ENCODE measurements at places on chromosomes 4 and X. TPM values are rescaled to one million over a fixed set of nuclear protein-coding genes. Genes with fewer than 3 reads are reported as not detected.

- H3K4me3 ChIP-seq: no peak overlapping the region
- H3K36me3 ChIP-seq: peaks cover 14% of the 10 kb centered on the region
- H3K4me1 ChIP-seq: no peaks in the 10 kb centered on the region
Observed at GRCh38 chr4:55488716-55489115, 58.0 kb downstream of the CLOCK start.

- peaks cover 45% of the 10 kb centered on the region for H3K4me1 ChIP-seq
- peaks cover 14% of the 10 kb centered on the region for H3K36me3 ChIP-seq
- H3K4me3 ChIP-seq: peak overlapping the region; percentile 72
- H3K27me3 ChIP-seq: no peaks in the 10 kb centered on the region
- peak overlapping the region; percentile 91 for H3K27ac ChIP-seq
- no peak for DNase-seq
Observed at GRCh38 chrX:56764975-56765791, 36.1 kb downstream of the NBDY start.

- no peak overlapping the region for H3K4me3 ChIP-seq
- peaks cover 17% of the 10 kb centered on the region for H3K36me3 ChIP-seq
- H3K27me3 ChIP-seq: no peaks in the 10 kb centered on the region
- no peak overlapping the region for H3K27ac ChIP-seq
Observed at GRCh38 chrX:48700951-48701653, 4.6 kb downstream of the SUV39H1 start.

DNA sequence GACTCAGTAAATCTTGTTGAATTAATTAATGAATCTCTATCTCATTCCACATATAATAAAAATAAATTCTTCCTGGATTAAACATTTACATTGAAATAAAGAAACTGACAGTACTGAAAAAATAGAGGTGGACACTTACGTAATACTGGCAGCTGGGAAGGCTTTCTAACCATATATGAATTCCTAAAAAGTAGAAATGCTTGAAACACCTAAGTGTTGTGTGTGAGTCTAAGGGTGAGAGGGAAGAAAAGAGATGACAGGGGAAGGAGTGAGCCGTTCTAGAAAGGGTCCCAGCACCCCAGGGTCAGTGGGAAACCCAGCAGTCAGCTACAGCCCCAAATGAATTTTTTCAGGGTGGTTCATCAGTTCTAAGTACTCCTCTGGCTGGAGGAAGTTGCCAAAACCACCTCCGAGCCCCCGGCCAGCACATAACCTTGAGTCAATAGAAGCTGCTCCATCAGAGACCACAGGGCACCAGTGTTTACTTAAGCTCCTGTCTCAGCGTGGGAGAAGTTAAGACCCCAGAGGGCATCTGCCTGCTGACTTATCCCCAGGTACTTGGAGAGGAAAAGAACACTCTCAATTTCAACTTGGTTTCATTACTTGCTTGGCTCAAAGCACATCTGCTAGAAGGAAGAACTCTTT, 18.3 kb downstream of the GAB3 start:
- H3K27me3 ChIP-seq: no peaks in the 10 kb centered on the region
- peak overlapping the region; percentile 37 for H3K4me3 ChIP-seq
- H3K4me1 ChIP-seq: peaks cover 89% of the 10 kb centered on the region
- H3K27ac ChIP-seq: peak overlapping the region; percentile 69
- H3K36me3 ChIP-seq: peaks cover 7% of the 10 kb centered on the region

DNA sequence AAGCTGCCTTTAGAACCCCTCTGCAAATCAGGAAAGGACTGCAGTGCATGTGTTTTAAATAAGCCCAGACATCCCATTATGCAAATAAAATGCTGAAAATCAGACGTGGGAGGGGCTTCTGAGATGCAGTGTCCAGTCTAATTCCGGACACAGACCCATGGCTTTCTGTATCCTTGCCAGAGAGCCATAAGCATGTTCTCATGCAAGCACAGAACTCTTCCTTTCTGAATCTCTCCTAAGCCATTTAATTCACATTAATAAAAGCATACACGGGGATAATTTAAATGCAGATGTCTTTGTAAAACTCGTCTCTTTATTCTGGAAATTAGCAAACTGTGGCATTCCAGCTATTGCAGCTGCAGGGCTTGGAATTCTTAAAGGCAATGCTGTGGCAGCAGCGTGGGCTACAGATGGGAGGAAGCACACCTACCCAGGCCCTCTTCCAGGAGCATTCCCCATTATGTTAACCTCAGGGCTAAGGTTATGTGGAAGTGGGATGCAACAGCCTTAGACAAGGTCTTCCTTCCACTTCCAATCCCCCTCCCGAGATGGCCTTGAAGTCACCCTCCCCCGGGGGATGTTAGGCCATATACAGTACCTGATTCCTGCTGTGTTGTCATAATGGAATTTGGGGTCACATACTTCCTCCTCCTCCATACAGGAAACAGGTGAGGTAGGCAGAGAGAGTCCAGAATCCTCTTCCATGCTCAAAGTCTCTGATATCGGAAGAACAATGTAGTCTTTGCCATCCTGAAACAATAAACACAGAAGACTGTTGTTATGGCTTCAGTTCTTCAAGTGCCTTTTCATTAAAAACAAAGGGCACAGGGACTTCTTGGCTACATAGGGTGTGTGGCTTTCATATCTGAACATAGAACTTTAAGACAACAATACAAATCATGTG, 38.1 kb downstream of the KDR start:
- no peaks in the 10 kb centered on the region for H3K36me3 ChIP-seq
- H3K27ac ChIP-seq: no peak overlapping the region
- H3K4me3 ChIP-seq: no peak overlapping the region
- peaks cover 18% of the 10 kb centered on the region for H3K27me3 ChIP-seq
- DNase-seq: no peak
- no peaks in the 10 kb centered on the region for H3K4me1 ChIP-seq

DNA sequence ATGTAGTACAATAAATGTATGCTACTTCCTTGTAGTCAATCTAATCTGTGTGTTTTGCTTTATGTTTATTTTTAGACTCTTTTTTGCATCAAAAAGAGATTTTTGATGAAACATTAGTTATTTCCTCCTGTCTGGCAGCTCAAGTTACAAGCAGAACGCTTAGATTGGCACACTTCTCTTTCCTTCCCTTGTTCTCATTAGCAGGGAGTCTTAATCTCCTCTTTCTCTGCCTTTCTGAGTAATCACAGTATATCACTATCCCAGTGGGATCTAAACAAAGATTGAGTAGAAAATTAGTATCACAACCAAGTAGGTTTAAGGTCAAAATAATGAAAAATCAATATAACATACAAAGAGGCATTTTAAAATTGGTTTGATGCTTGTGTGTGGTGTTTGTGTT, 1192.6 kb downstream of the C4orf33 start:
- H3K27ac ChIP-seq: no peak overlapping the region
- DNase-seq: no peak
- no peaks in the 10 kb centered on the region for H3K27me3 ChIP-seq
- no peak overlapping the region for H3K4me3 ChIP-seq
- H3K36me3 ChIP-seq: no peaks in the 10 kb centered on the region

GRCh38 chr4:3724319-3725231, 41.6 kb upstream of the ADRA2C start:
- peaks cover 30% of the 10 kb centered on the region for H3K27me3 ChIP-seq
- DNase-seq: no peak

QRFPR gene
- total RNA-seq: not detected

- no peaks in the 10 kb centered on the region for H3K4me1 ChIP-seq
- no peaks in the 10 kb centered on the region for H3K36me3 ChIP-seq
- DNase-seq: no peak
- peaks cover 5% of the 10 kb centered on the region for H3K27me3 ChIP-seq
Observed at GRCh38 chr4:11783588-11783987, 354.9 kb upstream of the HS3ST1 start.

FAM47A gene
- not detected for total RNA-seq

ESX1 gene
- total RNA-seq: not detected

DNA sequence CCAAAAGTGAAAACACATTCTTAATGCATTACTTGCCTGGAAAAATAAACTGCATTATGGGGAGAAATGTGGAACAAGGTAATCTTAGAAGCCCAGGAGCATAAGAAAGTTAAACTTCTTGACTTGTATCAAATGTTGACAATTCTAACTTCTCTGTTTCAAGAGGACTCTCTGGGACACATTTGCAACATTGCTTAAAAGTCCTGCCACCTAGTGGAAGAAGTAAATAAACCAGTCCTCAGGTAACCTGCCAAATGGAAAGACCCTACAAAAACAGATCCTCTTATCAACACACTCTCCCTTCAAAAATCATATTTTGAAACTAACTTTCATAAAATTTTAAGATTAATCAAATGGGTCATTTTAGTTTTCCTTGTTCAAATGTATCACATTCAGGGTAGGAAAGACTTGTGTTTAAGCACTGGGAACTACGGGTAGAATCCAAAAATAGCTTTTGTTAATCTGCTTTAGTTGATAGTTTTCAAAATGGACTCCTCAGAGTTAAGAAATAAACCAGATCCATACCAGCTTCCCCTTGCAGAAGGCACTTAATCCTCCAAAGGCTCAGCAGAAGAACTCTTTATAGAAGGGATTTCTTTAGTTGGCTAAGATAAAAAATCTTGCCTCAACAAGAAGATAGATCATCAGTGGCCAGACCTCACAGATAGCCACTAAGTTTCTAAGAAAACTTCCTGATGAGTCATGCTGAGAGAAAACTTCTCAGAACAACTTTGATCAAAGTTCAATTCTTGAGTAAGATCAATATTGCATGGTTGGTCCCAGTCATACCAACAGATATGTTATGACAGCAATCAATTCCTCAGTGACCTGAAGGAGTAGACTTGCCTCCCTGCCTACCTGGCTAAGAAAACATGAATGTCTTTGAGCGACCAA, 141.7 kb downstream of the HHIP start:
- H3K27me3 ChIP-seq: peaks cover 6% of the 10 kb centered on the region
- no peak overlapping the region for H3K27ac ChIP-seq

Measured in activated naive CD8-positive, alpha-beta T cell treated with anti-CD3 and anti-CD28 coated beads for 36 hours (primary cell).